ENCODE measurements at places on chromosomes 12 and 14. TPM values are rescaled to one million over a fixed set of nuclear protein-coding genes. Genes with fewer than 3 reads are reported as not detected.

DNA sequence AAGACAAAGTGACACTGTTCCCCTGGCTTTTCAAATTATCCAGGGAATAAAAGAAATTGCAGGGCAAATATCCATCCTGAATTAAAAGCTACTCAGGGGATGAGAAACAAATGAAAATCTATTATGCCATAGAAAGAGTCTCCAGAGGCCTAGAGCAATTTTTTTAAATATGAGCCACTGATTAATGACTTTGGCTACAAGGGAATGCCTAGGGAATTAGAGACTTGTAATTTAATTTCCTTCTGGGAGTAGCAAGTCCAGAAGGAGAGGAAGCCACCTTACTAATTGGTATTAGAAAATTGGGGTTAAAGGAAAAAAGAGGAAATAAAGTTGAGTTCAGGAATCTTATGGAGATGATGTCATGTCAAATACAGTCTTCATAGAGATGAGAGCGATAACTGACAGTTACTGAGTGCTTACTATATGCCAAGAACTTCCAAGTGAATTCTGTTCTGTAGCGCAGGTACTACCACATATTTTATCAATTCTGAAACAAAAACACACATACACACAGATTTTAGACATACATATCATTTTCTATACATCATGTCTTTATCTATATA is 304.4 kb downstream of the DUSP6 start:
- DNase-seq, result no peak

GRCh38 chr12:13258717-13259119 is 62.2 kb downstream of the EMP1 start:
- DNase-seq, result no peak

DNA sequence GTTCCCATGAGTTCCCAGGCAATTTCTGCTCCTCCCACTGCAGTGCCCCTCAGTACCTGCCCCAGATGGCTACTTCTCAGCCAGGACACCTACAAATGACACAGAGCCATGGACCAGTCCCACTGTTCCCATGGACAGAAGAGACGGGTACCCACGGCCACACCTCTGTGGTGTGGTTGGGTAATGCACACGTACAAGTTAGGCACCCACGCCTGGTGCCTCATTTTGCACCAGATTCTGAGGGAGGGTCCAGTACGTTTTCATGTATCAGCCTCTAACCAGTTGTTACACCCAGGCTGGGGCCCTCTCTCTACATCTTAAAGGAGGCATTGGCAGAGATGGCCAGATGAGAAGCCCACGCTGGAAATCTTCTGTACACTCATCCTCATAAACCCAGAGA is 114.0 kb downstream of the DICER1 start:
- DNase-seq, result no peak

DNA sequence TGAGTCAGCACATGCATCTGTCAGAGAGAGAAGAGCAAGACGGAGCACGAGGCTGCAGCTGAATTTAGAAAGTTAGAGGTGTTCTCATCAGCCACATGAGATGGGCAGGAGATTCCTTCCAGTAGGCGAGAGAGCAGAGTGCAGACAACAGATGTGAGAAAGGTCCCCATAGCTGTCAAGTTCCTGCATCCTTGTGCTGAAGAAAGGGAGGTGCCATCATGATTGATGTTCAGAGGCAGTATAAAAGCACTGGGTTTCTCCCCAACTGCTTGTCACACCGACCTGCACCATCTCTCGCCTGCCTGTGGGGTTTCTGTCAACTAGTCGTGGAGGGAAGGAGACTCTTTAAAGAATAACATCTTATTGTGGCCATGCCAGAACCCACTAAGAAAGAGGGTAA is at the start of gene MYBPC1:
Gene MYBPC1, plus strand, starts transcription at position 272 of the 400 bp plus-strand sequence. Its CDS starts 100 bp downstream, at position 372.
- DNase-seq, result no peak

DNA sequence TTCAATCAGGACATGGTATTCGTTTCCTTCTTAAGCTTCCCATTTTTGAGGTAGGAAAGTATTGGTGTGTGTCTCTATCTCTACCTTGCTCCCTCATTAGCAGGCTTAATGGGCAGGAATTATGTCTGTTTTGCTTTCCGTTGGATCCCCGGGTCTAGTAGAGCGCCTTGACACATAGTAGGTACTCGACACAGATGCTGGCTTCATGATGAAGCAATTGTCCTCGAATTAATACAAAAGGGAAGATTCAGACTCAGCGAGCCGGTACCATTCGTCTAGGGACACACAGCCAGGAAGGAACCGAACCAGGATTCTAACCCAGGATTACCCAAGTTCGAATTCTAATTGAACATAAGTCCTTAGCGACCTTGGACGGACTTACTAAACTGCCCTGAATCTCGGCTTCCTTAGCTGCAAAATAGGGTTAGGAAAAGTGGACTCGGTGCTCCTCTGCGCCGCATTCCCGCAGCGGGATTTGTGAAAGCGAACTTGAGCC is 496 bp upstream of the ISCU start:
- no peak for DNase-seq

DNA sequence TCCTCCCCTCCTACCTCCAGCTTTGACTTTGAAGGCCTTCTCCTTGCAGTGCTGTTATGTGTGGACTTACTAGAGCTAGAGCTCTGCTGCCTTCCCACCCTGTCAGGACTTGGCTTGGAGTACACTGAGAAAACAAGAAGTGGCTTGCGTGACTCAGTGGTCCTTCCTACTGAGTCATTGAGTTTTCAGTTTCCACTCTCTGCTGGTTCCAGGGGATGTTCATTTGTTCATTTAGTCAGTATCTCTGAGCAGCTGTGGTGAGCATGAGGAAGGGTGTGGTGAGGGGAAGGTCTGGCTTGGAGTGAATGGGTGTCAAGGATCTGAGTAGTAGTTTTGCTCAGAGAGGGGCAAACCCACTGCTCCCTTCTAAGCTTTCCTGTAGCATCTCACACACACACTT is 17.2 kb upstream of the ELK3 start:
- DNase-seq, result no peak

GRCh38 chr14:93044121-93044520 is 71.6 kb downstream of the ITPK1 start:
- no peak for DNase-seq

GRCh38 chr12:76757694-76758093 is 6.2 kb upstream of the ZDHHC17 start:
- no peak for DNase-seq

DNA sequence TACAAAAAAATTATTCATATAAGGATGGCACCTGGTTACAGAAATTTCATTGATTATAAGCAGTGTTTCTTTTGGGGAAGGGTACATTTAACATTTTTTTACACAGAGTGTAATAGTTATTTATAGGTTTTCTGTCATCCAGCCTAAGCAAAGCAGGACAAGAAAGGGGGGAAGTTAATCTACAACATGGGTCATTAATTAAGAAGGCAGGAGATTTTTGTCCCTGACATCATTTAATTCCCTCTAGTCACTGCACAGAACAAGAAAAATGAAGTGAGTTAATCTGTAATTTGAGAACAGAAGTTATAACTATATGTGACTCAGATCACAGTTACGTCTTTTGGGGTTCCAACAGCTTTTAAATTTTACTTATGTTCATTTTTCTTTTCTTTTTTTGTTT is 173.4 kb downstream of the PTPRO start:
- DNase-seq, result no peak

DNA sequence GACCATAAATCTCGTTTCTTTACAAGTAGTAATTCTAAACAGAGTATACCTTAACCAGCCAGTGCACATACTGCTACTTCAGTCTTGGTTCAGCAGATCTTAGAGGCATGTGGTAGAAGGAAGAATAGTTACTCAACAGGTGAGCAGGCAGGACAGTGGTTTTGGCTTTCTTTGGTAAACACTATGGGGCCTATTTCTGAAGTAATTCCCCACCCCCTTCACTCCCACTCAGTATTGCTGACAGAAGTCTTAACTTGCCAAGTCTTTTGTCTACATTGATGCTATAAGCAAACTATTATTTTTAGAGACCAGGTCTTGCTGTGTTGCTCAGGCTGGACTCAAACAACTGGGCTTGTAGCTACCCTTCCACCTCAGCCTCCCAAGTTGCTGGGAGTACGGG is 68.5 kb downstream of the FBXO34 start:
- no peak for DNase-seq

- no peak for DNase-seq
These were observed 454.1 kb downstream of the PCNX1 start for GRCh38 chr14:71361336-71361735.

- DNase-seq, result no peak
These were observed 4.1 kb downstream of the SHMT2 start for GRCh38 chr12:57233357-57234232.

GRCh38 chr12:110590806-110591326 is 7.7 kb upstream of the PPTC7 start:
- no peak for DNase-seq

DNA sequence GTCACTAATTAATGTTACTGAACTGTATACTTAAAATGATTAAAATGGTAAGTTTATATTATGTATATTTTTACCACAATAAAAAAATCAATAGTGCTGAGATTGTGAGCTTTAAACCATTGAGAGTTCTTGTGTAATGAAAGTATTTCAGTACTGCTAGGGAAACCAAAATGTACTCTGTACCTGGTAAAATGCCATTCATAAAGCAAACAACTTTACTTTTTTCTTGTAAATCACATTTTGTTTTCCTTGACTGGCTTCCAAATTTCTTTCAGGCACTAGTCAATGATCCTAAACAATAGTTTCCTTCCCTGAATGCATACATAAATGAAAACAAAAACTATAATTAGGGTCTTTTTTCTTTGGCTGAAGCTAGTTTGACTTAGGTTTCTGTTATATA is 29.4 kb upstream of the SNRPF start:
- DNase-seq, result no peak

- no peak for DNase-seq
These were observed 16.1 kb downstream of the CHGA start for GRCh38 chr14:92938890-92939671.

GRCh38 chr12:91098941-91099340 is 12.4 kb downstream of the LUM start:
- no peak for DNase-seq

The SRGAP1 gene
- total RNA-seq, result 0.13 TPM

The TAS2R7 gene
- total RNA-seq, result not detected

The RPAP3 gene
- 22.7 TPM for total RNA-seq

The DEGS2 gene
- 0.30 TPM for total RNA-seq

The TMPRSS12 gene
- total RNA-seq, result not detected

The FOXA1 gene
- not detected for total RNA-seq

The RERGL gene
- not detected for total RNA-seq

The KRT74 gene
- not detected for total RNA-seq

The CEBPE gene
- 0.25 TPM for total RNA-seq

The IFT81 gene
- total RNA-seq, result 0.42 TPM

The GALNT6 gene
- 7.0 TPM for total RNA-seq

The CLEC4C gene
- not detected for total RNA-seq

The OVCH1 gene
- not detected for total RNA-seq

The APEX1 gene
- total RNA-seq, result 113 TPM

Measured in T-helper 17 cell (primary cell).